ENCODE measurements at places on chromosomes 7 and 10.

DNA sequence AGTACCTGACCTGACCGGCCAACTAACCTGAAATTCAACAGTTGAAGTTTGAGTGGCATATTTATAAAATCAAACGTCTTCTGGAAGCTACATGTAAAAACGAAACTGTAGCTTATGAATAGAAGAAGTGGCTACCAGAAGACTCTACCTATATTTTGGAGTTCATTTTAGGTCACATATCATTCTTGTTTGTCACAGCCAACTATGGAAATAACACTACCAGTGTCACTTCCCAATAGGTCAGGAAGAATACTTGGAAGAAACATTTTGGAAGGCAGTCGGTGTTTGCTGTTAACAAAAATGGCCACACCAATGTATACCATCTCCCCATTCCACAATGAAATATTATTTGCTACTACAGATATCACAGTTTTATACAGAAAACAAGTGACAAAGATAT lies 12.6 kb downstream of the TWIST1 start:
- no peak for DNase-seq

- DNase-seq: no peak
Measured at GRCh38 chr10:73924935-73925334, 14.0 kb downstream of the PLAU start.

- peak; percentile 92 for DNase-seq
Measured at GRCh38 chr10:61486738-61487396, 33.7 kb upstream of the TMEM26 start.

GRCh38 chr7:116897661-116898060 lies 35.3 kb downstream of the CAPZA2 start:
- DNase-seq: no peak

- peak; percentile 45 for DNase-seq
Measured at GRCh38 chr7:104272767-104273384, 55.5 kb upstream of the LHFPL3 start.
